Spleen (tissue), 13 donors: ENCODE measurements at places on chromosomes 2 and 18. TPM values are rescaled to one million over a fixed set of nuclear protein-coding genes. Genes with fewer than 3 reads are reported as not detected.

DNA sequence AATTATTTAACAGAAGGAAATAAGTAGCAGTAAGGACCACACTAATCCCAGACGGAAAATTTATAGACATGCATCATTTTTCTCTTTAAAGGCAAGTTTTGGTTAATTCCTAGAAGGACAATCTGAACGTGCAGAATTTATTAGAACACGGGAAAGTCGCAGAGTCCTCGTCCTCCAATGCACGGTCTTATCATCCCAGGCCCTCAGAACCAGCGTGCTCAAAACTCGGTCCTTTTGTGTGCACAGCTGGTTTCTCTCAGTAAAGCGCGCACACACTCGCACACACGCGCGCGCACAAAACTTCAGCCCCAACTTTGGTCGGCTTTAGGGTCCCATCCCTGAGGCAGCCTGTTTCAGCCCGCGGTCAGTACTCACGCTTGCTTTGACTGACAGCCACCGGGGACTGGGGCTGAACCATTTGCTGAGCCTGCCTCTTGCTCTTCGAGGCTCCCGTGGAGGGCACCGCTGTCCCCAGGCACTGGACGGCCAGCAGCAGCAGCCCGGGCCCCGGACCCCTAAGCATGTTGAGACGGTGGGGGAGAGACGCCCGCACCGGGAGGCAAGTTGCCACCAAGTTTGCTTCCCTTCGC lies 493 bp downstream of the FN1 start:
- peak; percentile 76 for DNase-seq

- DNase-seq, result no peak
Measured at GRCh38 chr2:2633017-2633416, 301.9 kb upstream of the MYT1L start.

DNA sequence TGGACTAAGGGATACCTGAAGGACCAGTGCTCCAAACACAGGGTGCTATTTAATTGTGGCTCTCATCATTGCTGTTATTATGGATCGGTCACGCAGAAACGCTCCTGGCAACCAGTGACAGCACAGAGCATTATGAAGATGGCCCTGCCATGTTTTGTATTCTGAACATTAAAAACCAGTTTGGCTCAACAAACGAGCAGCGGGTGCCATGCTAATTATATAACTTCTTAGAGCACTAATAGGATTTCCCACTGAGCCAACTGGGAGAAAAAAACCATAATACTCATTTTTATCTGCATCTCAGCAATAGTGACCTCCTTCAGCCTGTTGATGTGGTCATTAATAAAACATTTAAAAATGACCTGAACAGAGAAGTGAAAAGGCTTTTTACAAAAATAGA lies 212.8 kb downstream of the STK39 start:
- no peak for DNase-seq

DNA sequence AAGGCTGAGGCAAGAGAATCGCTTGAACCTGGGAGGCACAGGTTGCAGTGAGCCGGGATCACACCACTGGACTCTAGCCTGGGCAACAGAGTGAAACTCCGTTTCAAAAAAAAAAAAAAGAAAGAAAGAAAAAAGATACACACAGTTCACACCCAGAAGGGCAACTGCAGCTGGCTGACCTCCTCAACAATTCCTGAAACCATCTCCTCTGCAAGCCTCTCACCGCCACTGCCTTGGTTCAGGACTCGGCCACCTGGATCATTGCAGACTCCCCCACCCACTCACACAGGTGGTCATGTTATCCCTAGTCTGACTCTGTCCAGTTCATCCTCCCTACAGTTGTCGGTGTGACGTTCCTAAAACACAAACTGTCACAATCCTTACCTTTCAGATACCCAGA lies 2.2 kb downstream of the CYS1 start:
- no peak for DNase-seq

DNA sequence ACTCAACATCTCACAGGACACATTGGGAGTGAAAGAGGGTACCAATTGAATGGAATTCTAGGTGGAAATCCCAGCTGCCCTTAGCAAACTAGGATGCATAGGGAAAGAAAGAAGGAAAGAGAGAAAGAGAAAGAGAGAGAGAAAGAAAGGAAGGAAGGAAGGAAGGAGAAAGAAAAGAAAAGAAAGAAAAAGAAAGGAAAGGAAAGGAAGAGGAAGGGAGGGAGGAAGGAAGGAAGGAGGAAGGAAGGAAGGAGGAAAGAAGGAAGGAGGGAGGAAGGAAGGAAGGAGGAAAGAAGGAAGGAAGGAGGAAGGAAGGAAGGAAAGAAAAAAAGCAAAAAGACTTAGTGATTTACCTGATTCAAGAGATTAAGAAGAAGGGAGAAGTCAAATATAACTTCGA lies 143.9 kb downstream of the SS18 start:
- DNase-seq, result no peak

- DNase-seq, result no peak
Measured at GRCh38 chr2:7612969-7613368, 695.8 kb downstream of the RNF144A start.

DNA sequence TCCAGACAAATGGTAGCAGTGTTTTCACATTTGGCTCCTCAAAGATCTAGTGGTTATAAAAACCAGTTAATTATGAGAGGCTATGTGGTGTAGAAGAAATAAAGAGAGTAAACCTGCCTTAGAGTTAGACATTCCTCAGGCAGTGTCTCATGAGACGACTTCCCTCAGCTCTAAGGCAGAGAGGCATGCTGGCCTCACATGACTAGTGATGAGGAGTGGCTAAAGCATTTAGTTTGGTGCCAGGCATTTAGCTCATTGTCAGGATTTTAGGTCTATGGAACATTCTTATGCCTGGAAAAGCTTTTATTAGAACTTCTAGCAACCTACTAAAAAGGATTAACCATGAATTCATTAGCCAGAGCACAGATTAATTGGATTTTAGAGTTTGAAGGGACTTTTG lies 90.3 kb downstream of the RPRM start:
- no peak for DNase-seq

- no peak for DNase-seq
Measured at GRCh38 chr2:155982135-155982534, 350.4 kb downstream of the NR4A2 start.

GRCh38 chr18:62809900-62810299 lies 94.6 kb downstream of the PHLPP1 start:
- no peak for DNase-seq

Gene DNAJC27
- 4.6 TPM for total RNA-seq

Gene ZNF2
- 5.1 TPM for total RNA-seq

Gene STAT4
- total RNA-seq, result 27.2 TPM
